ENCODE measurements at places on chromosomes 2 and 18.

- DNase-seq: no peak
Measured at GRCh38 chr2:186757009-186757408, 63.1 kb downstream of the FAM171B start.

DNA sequence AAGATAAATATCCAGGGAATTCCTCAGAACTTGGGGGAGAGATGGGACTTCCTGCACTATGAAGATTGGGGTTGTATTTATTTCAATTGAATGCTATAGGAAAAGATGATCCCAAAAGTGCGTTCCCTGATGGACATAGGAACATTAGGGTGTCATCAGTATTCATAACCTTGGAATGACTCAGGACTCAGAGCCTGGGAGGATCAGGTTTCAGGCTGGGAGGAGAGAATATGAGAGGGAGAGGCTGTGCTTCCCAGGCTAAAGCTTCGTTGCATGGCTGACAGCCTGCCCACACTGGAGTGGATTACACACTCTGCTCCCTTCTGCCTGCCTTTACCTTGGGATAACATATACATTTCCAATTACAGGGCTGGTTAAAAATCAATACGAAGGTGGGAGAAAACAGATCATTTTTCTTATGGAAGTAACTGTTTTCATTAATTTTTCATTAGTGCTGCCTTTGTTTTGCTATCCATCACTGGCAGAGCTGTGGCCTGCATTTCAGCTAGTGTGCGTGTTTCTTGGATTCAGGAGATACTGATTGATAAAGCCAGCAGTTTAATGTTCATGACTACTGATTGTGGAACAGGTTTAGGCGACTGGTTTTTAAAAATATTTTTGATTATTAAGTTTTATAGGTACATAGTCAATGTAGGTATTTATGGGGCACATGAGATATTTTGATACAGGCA is 118.7 kb downstream of the KCTD1 start:
- no peak for DNase-seq

DNA sequence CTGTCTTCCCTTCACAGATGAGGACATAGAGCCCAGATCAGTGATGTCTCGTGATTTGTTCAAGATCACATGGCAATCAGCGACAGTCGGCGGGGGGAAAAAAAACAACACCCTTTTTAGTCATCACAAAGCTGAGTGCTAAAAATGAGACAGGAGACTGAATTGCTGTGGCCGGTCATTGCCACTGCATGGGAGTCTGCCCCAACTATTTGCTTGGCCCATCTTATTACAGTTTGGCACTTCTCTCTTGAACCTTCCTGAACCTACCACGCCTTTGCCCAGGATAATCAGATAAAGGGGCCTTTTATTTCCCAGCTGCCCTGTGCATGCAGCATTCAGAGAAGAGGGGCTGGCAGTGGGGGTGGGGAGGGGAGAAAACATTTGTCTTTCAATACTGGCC is 42.7 kb downstream of the SETBP1 start:
- DNase-seq: no peak

DNA sequence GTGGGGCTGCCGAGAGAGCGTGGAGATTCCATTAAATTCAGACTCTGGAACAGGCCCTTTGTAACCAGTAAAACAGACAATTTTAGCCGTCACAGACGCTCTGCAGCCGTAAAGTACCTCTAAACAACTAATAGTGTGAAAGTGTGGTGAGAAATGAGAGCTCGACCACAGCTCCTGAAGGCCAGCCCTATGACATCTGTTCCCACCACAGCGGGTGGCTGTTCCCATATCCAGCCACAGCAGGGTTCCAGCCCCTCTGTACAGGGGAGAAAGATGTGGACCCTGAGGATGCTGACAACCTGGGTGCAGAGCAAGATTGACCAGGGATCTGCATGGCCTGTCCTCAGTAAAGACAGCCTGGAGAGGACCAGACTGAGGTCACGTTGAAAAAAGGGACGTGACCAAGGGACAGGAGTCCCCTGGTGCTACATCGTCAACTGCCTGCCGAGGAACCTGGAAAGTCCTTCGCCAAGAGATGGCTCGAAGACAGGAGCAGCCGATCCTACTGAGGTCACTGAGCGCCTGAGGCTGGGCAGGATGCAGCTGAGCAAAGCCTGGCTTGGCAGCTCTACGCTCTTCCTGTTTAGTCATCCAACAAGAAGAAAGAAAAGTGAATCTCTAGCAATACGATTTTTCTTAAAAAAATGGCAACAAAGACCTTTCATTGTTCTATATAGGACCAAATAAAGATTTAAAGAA is 831.7 kb downstream of the RNF144A start:
- peak; percentile 16 for DNase-seq

DNA sequence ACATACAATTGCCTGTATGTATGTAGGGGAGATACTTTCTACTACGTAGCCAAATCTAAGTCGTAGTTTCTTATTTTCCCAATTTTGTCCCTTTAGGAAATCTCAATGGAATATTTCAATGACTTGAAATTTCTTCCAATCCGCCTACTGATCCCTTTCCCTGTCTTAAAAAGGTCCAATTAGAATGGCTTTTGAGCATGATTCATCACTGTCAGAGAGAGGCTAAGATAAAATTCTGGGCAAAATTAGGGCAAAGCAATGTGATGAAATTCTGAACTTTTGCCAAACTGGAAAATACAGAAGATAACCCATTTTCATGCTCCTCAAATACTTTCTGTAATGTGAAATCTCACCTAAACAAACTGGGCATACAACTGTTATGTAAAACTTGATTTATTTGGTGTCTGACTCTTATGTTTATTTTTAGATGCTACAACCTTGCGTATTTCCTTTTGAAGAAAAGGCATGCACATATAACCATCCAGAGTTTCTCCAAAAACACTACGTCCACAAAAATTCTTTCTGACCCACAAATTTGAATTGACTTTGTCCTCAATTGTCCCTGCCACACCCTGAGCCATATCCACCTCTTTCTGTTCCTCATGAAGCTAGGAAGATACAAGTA is 147.1 kb downstream of the IKZF2 start:
- DNase-seq: no peak

DNA sequence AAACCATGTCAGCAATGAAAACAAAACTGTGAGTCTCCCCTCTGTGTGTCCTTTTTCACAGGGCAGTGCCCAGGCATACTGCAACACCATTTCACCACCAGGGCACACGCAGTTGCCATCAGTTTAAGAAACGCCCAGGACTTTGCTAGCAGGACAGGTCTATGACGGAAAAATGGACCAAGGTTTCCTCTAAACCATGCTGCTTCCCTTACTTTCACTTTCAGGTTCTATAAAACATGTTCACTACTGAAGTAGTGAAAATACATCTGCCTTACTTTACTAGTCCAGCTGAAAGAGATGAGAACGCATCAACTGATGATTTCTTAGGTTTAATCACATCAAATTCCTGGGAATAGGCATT is 110.5 kb downstream of the TCF4 start:
- no peak for DNase-seq

DNA sequence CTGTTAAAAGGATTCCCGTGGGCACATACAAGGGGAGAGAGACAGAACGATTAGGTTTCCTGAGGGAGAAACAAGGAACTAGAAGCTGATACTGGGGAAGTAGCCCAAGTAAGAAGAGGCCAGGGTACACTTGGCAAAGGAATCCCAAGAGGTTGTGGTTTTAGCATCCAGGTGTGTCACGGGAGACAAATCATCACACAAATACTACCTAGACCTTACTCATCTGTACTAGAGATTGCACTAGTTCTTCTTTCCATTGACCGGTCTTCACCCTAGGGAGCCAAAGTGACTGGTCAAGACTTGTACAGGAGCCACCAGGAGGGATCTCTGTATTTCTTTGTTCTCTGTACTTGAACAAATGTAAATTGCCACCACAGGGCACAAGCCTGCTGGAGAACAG is 14.2 kb upstream of the NR4A2 start:
- DNase-seq: no peak

DNA sequence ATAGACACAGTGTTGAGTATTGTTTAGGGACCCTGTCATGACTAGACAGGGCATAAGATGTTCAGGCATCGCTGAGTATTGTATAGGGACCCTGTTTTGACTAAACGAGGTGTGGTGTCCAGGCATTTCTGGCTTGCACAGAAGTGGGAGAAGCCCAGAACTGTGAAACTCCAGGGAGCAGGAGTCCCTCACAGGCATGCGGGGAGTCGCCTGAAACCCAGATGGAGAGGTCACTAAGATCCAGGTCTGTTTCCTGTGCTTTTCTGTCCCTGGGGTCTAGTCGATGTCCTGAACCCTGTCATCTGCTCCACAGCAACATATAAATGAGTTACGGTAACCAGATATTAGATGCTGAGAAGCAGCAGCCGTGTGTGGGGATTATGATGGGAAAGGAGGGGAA is 469.0 kb upstream of the SALL3 start:
- DNase-seq: no peak

DNA sequence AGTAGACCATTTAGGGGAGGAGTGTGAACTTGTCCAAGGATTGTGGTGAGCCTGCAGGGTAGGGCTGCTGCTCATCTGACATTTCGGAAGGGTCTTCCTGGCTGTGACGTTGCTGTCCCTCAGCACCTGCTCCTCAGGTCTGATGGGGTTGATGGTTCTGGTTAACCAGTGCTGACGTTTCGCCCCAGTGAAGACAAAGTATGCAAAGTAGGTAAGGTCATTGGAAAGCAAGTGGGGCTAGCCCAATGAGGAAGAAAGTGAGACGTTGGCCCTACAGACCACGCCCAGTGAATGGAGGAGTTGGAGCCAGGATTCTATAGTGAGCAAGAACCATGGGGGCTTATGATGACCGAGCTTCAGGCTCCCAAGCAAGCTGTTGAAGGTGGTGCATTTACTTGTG is 33.4 kb upstream of the ZNF396 start:
- no peak for DNase-seq

- DNase-seq: no peak
Measured at GRCh38 chr18:56509656-56510055, 128.7 kb downstream of the TXNL1 start.

- DNase-seq: no peak
Measured at GRCh38 chr2:149047118-149047517, 8.6 kb downstream of the LYPD6B start.

DNA sequence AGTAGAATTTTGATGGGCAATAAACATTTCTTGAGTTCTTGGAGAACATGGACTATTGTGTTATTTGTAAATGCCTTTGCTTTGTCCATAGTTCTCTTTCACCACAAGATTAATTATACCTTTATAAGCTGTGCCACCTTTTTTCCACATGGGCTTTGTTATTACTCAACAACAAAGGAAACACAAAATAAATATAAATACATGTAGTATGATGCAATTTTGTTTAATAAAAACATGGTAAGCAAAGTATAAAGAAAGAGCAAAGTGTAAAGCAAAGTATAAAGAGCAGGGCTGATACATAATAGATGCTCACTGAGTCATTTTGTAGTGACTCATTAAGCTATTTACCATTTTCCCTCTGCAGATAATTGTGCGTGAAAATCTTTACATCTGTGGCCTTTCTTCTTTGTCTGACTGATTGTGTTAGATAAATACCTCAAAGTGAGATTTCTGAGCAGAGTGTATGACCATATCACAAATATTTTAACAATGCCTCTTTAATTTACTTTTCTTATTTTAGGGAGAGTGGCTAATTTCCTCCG is 80.9 kb downstream of the CERS6 start:
- DNase-seq: no peak

GRCh38 chr2:20145497-20146193 is 79.3 kb downstream of the SDC1 start:
- no peak for DNase-seq

DNA sequence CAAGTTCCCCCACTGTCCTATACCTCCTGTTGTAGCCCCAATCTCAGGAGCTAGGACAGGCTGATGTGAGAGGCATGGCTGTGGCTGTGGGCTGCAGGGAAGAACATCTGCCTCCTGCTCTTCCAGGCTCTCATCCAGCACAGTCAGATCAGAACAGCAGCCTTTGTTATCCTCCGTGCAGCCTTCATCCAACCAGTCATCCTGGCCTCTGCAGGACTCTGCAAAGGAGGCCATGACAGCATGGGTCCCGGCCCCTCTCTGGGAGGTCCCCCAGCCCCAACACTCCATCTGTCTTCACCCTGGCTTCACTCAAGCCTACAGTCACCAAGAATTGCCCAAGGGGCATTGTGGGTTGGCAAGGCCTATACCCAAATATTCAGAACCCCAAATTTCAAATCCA is 223.2 kb upstream of the COPS8 start:
- DNase-seq: no peak
